ENCODE measurements at places on chromosomes 2 and 18. TPM values are rescaled to one million over a fixed set of nuclear protein-coding genes. Genes with fewer than 3 reads are reported as not detected.

SH3RF3 gene
- total RNA-seq, result 7.4 TPM

TMEM200C gene
- total RNA-seq, result 0.41 TPM

HK2 gene
- 77.1 TPM for total RNA-seq

CLEC4F gene
- 1.2 TPM for total RNA-seq

Data from upper lobe of right lung (tissue), 1 donor.